Neural crest cell (in vitro differentiated cells): ENCODE measurements at places on chromosomes 1 and 21.

DNA sequence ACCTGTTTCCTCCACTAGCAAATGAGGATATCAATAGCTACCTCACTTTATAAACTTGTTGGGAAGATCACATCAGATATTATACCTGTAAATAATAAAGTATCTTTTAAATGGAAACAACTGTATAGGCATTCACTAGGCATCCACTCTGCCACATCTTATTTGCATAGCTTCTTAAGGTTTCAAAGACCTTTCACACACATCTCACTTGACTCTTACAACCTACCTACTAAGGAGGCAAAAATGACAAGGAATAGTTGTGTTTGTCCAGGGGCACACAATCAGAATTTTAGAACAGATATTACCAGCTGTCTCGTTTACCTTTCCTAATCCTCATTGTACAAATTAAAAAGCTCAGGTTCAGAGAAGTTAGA lies 51.5 kb downstream of the VANGL2 start:
- no peak overlapping the region for H3K4me3 ChIP-seq
- H3K27ac ChIP-seq = no peak overlapping the region
- H3K4me1 ChIP-seq = no peaks in the 10 kb centered on the region

GRCh38 chr1:23667411-23667810 lies 24.2 kb upstream of the RPL11 start:
- no peak for DNase-seq
- H3K27ac ChIP-seq = no peak overlapping the region

DNA sequence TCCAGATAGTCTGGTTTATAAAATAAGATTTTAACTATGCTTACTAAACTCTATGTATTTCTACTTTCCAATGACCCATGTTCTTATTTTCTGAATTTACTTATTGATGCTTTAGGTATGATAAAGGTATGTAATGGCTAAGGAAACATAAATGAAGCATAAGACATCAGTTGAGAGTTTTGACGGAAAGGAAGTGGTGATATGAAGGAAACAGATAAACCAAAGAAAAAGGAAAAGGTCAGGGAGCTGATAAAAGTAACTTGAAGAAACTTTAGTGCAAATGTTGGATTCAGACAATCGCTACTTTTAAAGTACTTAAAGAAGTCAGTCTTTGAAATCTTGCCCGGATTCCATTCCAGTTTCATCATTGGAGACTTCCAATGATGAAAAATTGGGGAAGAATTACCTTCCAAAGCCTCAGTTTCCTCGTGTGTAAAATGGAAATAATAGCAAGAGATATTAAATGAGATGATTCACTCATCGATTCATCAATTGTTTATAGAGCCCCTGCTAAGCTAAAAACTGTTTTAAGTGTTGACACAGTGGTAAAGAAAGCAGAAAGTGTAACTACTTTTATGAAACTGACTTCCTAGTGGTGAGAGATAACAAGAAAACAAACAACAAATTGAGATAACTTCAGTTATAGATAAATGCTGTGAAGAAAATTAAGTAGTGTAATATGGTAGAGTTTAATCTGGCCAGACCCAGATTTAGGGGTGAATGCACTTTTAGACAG lies 10.6 kb downstream of the PTPRC start:
- no peaks in the 10 kb centered on the region for H3K36me3 ChIP-seq
- DNase-seq = no peak
- no peak overlapping the region for H3K4me3 ChIP-seq
- H3K4me1 ChIP-seq = no peaks in the 10 kb centered on the region
- no peak overlapping the region for H3K27ac ChIP-seq

DNA sequence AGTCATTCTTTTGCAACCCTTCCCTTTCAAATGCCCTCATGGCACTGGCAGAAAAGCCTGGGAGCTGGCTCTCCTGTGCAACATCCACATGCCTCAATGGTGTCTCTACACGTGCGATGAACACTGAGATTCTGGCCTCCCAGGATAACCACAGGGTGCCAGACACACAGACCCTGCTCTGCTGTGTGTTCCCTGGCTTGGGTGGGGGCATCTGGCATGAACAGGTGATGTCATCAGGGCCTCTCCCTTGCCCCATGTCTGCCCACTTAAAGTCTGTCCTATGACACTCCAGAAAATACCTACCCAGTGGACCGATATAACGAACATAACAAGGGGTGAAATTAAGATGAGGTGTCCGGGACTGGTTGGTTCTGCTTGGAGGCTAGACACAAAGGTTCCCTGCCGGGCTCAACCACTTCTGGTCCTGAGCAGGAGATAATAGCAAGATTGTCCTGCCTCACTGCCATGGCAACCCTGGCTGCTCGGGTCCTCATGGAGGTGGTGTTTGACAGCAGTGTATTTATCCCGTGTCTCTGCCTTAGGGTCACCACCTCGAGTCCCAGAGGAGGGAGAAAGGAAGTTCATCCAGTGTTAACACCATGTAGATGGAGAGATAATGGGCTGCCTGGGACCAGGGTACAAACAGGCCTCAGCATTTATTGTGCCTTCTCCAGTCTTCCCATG lies 19.3 kb downstream of the INSRR start:
- H3K27ac ChIP-seq = no peak overlapping the region

DNA sequence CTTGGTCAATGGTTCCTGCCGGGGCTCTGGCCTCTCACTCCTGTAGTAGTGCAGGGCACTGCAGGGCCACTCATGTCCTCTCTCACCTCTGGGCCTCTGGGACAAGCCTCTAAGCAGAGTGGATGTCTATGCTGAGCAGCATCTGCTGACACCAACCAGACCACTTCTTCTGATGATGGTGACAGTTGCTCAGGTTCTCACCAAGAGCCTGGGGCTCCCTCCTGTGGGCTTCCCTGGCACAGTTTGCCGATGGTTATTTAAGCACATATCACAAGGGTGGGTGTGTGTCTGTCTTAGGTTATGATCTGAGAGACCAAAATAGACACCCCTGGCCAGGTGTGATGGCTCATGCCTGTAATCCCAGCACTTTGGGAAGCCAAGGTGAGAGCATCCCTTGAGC lies 17.4 kb upstream of the GPR137B start:
- no peak overlapping the region for H3K27ac ChIP-seq
- H3K4me3 ChIP-seq = no peak overlapping the region
- H3K36me3 ChIP-seq = no peaks in the 10 kb centered on the region
- no peak for DNase-seq
- no peaks in the 10 kb centered on the region for H3K27me3 ChIP-seq

DNA sequence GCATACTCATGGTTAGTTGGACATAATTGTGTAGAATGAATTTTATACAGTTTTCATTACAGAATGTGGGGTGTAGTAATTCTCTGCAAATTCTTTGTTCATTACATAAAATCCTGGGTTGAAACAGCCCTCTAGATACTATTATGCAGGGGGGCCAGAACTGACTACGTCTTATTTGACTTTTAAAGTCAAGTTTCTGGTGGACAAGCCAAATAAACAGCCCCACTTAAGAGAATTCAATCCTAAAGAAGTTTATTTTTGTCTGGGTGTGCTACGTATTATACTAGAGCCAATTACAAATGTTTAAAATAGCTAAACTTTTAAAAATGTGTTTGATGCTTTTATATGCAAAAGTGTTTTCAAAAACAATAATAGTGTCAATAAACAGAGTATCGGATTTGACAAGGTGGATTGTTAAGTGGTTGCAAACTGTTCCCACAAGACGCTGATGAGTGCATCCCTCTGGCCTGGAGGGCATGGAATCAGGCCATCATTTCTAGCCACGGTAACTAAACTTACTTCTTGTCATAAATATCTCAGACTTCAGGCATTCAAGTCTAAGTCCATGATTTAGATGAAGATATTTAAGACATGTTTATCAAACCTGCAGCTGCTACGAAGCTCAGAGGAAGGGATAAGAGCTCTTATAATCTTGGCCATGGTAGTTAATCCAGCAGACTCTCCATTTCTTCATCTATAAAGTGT lies 646.3 kb downstream of the KIF26B start:
- DNase-seq = no peak
- no peaks in the 10 kb centered on the region for H3K27me3 ChIP-seq
- no peak overlapping the region for H3K4me3 ChIP-seq
- no peaks in the 10 kb centered on the region for H3K4me1 ChIP-seq

- no peak overlapping the region for H3K4me3 ChIP-seq
- no peaks in the 10 kb centered on the region for H3K36me3 ChIP-seq
- H3K27me3 ChIP-seq = peaks cover 11% of the 10 kb centered on the region
- H3K27ac ChIP-seq = no peak overlapping the region
- H3K4me1 ChIP-seq = peaks cover 7% of the 10 kb centered on the region
- no peak for DNase-seq
Measured at GRCh38 chr1:181028196-181028595, 5.5 kb upstream of the STX6 start.

GRCh38 chr1:41612953-41613352 lies 128.5 kb upstream of the EDN2 start:
- no peaks in the 10 kb centered on the region for H3K27me3 ChIP-seq
- no peak overlapping the region for H3K4me3 ChIP-seq
- H3K4me1 ChIP-seq = no peaks in the 10 kb centered on the region

- no peak overlapping the region for H3K27ac ChIP-seq
- no peaks in the 10 kb centered on the region for H3K36me3 ChIP-seq
- no peak overlapping the region for H3K4me3 ChIP-seq
- H3K4me1 ChIP-seq = peaks cover 3% of the 10 kb centered on the region
- H3K27me3 ChIP-seq = no peaks in the 10 kb centered on the region
- no peak for DNase-seq
Measured at GRCh38 chr1:85297538-85297854, 21.1 kb upstream of the BCL10 start.

- no peaks in the 10 kb centered on the region for H3K27me3 ChIP-seq
- no peak for DNase-seq
- no peak overlapping the region for H3K27ac ChIP-seq
- no peak overlapping the region for H3K4me3 ChIP-seq
- H3K36me3 ChIP-seq = no peaks in the 10 kb centered on the region
- H3K4me1 ChIP-seq = peaks cover 22% of the 10 kb centered on the region
Measured at GRCh38 chr1:56425494-56426037, 153.8 kb downstream of the PLPP3 start.

DNA sequence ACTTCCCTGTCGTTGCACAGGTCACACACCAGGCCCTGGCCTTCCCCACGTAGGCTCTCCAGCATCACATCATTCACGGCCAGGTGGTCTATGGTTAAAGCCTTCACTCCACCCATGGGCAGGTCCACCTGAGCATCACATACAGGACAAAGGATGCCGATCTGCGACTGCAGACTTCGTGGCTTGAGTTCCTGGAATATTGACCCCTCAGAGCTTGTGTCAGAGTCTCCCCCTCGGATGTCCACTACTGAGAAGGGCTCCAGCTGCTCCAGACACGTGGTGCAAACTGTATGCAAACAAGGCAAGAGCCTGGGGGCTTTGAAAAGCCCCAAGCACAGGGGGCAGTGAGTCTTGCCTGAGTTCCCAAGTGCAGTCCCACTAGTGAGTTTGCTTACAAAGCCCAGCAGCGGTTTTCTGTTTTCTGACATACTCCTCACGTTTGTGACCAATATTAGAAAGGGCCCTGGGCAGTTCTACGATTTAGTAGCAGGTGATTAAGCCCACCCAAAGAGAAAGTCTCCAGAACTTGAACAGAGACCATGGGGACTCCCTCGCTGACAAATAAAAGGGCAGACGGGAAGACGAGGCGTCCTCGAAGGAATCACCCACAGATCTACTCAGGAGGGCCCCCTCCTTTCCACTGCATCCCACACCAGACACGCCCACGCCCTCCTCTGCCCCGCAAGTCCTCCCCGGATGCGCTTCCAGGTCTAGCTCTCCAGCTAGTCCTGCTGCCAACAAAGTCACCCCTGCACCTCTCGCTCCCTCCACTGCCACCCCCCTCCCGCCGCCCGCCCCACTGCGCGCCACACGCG lies 568 bp downstream of the TRIM45 start:
- peaks cover 29% of the 10 kb centered on the region for H3K4me1 ChIP-seq
- peak overlapping the region; percentile 92 for H3K4me3 ChIP-seq
- no peaks in the 10 kb centered on the region for H3K27me3 ChIP-seq
- H3K36me3 ChIP-seq = peaks cover 4% of the 10 kb centered on the region
- H3K27ac ChIP-seq = peak overlapping the region; percentile 36

DNA sequence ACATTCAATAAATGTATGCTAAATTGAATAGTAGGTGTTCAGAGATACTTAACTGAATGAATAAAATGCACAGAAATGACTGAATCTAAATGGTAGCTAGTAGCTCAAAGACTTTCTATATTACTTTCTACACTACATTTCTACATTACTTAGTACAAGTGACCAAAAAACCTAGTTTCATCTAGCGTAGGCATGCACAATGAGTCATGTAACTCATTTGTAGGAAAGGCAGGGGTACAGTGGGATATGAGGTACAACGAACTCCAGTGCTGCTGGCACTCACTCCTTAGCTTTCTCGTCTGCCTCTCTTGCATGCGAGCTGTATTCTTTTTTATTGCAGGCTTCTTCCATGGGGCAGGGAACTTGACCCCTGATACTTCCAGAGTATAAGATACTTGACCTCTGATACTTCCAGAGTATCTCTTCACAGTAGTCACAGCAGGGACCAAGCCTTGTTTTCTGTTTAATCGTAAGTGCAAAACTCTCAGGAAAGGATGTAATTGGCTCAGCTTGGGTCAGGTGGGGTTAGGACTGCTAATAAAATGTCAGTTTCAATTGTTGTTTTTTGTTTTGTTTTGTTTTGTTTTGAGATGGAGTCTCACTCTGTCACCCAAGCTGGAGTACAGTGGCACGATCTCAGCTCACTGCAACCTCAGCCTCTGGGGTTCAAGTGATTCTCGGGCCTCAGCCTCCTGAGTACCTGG lies 4.9 kb upstream of the ATP2B4 start:
- peaks cover 49% of the 10 kb centered on the region for H3K4me1 ChIP-seq
- no peak overlapping the region for H3K27ac ChIP-seq
- DNase-seq = no peak
- H3K4me3 ChIP-seq = no peak overlapping the region
- no peaks in the 10 kb centered on the region for H3K27me3 ChIP-seq

DNA sequence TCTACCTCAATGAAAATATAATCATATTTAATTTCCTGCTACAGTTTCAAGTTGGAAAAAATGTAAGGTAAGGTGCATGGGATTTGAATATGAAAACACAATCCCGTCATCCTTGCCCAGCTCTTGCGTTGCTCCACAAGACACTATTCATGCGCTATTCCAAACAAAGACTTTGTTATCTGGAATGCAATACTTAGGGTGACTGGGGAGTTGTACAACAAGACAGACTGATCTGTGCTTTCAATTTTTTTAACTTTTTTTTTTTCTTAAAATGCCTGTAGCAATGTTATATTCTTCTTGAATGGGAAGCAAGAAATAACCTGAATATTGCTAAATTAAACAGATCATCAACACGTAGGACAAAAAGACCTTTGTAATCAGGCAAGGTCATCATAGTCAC lies 1077.2 kb downstream of the TTLL7 start:
- peak overlapping the region; percentile 33 for H3K4me3 ChIP-seq
- H3K4me1 ChIP-seq = peaks cover 35% of the 10 kb centered on the region
- DNase-seq = no peak
- H3K36me3 ChIP-seq = no peaks in the 10 kb centered on the region
- H3K27me3 ChIP-seq = no peaks in the 10 kb centered on the region

DNA sequence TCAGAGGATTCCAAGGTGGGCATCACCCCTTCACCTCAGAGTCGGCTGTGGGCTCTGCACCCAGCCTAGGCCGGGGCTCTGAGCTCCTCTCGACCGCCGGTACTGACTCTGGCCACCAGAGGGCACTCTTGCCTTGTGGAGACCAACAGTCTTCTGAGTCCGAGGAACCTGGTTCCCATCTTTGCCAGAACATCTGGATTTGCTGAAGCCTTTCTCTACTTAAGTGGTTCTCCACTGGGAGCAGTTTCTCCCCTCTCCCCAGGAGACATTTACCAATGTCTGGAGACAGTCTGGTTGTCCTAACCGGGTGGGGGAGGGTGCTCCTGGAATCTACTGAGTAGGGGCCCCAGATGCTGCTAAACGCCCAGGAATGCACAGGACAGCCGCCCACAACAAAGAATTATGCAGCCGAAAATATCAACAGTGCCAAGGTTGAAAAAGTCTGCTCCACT lies 9.4 kb downstream of the ETV3L start:
- H3K4me1 ChIP-seq = peaks cover 20% of the 10 kb centered on the region
- no peaks in the 10 kb centered on the region for H3K27me3 ChIP-seq
- peak overlapping the region; percentile 64 for H3K27ac ChIP-seq
- H3K36me3 ChIP-seq = no peaks in the 10 kb centered on the region
- no peak overlapping the region for H3K4me3 ChIP-seq
